ENCODE measurements at places on chromosomes 2 and 18. TPM values are rescaled to one million over a fixed set of nuclear protein-coding genes. Genes with fewer than 3 reads are reported as not detected.

DNA sequence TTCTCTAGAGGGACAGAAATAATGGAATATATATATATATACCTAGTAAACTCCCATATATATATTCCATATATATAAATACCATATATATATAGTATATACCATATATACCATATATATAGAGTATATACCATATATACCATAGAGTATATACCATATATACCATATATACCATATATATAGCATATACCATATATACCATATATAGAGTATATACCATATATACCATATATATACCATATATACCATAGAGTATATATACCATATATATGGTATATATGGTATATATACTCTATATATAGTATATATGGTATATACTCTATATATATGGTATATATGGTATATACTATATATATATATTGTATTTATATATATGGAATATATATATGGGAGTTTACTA is 62.0 kb upstream of the CAVIN2 start:
- DNase-seq: no peak

GRCh38 chr18:39946623-39947061 is 2008.4 kb upstream of the PIK3C3 start:
- no peak for DNase-seq

GRCh38 chr2:223365158-223365679 is 236.9 kb downstream of the SCG2 start:
- DNase-seq: no peak

DNA sequence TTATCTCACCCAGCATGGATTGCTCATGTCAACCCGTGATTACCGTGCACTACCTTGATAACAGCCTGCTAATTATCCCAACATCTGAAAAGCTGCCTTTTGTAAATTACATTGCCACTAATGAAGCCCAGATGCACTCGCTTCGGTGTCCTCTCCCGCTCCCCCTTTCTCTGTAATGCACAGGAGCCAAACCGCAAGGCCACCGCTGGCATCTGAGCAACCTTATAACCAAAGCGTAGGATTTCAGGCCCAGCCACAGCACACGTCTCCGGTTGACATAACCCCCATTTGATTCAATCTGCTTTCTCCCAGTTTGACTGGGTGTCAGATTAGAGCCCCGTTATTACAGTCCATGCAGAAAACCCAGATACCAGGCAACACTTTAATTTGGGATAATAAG is 341.2 kb downstream of the ALK start:
- no peak for DNase-seq

The COBLL1 gene
- 21.1 TPM for total RNA-seq

- DNase-seq: peak; percentile 86
These were observed 97.7 kb downstream of the TWIST2 start for GRCh38 chr2:238945433-238946150.

The ATIC gene
- total RNA-seq: 42.6 TPM

GRCh38 chr18:28984731-28985130 is 807.8 kb upstream of the CDH2 start:
- no peak for DNase-seq

GRCh38 chr2:147161746-147162145 is 683.1 kb upstream of the ACVR2A start:
- DNase-seq: no peak

The SRBD1 gene
- total RNA-seq: 19.3 TPM

- DNase-seq: no peak
These were observed 158.5 kb upstream of the TPO start for GRCh38 chr2:1254662-1255343.

The TMEM18 gene
- total RNA-seq: 18.5 TPM

- DNase-seq: peak; percentile 50
These were observed 463 bp upstream of the ALPP start for GRCh38 chr2:232377841-232378734.

DNA sequence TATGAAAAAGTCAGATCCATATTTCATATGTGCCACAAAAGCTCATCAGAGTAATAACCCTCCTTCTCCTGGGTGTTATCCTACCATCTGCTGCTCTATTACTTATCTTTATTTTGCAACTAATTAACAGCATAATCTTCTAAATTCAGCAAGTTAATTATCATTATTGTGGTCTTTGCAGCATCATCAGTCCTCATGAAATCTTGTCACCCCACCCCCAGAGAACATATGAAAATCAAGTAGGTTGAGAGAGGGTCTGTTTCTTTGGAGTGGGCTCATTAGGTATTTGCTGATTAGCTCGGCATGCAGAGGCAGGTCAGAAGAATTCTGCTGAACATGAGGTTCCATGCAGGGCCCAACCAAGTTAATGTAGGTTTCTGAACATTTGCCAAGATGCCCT is 64.8 kb downstream of the ATF2 start:
- no peak for DNase-seq

- no peak for DNase-seq
These were observed 87.2 kb upstream of the POU3F3 start for GRCh38 chr2:104766683-104767082.

DNA sequence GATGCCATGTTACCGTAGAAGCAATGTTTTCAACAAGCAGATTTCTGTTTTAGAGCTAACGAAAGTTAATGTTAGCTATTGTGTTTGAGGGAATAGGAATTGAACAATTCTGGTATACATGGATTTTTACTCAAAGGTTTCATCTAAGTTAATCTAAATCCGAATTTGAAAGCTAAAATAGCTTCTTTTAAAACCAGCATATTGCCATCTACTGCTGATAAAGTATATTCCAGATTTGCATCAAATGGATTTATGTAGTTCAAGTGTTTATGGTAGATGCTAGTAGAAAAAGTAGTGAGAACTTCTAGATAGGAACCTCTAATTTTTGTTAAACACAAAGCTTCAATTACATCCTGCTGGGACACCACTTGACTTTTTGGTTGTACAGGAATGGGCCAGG is 1569.5 kb upstream of the NXPH2 start:
- no peak for DNase-seq

- DNase-seq: no peak
These were observed 30.9 kb downstream of the ANTXR1 start for GRCh38 chr2:69043736-69044400.

The TUBA3E gene
- total RNA-seq: not detected

DNA sequence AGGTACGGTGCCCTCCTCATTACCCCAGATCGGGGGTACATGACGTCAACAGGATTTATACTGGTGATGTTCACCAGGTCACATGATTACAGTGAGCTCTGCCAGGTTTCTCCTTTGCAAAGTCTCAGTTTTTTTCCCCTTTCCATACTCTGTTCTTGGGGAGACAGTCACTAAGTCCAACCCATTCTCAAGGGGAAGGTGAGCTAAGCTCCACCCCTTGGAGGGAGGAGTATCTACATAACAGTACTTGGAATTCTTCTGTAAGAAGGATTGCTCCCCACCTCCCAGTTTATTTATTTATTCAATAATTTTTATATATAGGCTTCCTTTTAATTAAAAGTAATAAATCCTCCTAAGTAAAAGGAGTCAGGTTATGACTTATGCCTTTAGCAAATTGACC is 34.1 kb upstream of the SOS1 start:
- no peak for DNase-seq

GRCh38 chr2:239462671-239463506 is 62.1 kb upstream of the HDAC4 start:
- DNase-seq: peak; percentile 55

DNA sequence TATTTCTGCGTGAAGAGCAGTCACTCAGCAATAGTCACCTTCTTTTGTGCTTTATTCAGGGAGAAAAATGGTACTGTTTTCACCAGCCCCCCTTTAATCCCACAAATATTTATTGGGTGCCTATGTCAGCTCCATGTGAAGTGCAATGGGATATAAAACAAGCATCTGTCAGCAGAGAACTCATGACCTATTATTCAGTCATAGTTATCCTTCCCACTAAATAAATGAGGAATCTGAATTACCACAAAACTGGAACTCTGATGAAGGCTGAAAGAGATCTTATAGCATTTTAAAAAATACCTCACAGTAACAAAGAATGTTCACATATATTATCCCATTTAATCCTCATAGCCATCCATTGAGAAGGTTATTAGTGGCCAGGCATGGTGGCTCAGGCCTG is 45.8 kb downstream of the DHX57 start:
- no peak for DNase-seq

- no peak for DNase-seq
These were observed 56.9 kb downstream of the DPYSL5 start for GRCh38 chr2:26904839-26905238.

GRCh38 chr2:46460241-46460921 is 19.0 kb upstream of the TMEM247 start:
- DNase-seq: peak; percentile 81

The EVX2 gene
- total RNA-seq: 4.6 TPM

The IL1F10 gene
- not detected for total RNA-seq

The ALPI gene
- total RNA-seq: not detected

- no peak for DNase-seq
These were observed 175.6 kb downstream of the ARL6IP6 start for GRCh38 chr2:152894051-152894450.

- no peak for DNase-seq
These were observed 74.5 kb upstream of the FZD7 start for GRCh38 chr2:201959198-201959597.

DNA sequence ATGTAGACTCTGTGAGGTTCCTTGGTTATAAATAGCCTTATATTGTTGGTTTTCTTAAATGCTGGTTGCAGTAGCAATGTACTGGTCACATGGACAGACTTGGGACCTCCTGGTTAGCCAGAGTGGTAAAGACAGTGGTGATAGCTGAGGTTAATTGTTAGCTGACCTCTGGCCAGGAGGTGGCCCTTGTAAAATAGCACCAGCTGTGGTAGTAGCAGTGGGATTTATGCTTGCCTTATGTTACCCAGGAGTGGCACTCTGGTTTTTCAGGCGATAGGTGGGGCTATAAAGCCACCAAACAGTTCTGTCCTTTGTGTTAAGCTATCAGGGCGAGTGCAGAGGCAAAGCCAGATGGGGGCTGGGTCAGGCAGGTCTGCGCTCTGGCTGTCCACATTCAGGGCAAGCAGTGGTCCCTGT is 94.8 kb upstream of the SRD5A2 start:
- DNase-seq: no peak

The AFF3 gene
- 18.9 TPM for total RNA-seq

DNA sequence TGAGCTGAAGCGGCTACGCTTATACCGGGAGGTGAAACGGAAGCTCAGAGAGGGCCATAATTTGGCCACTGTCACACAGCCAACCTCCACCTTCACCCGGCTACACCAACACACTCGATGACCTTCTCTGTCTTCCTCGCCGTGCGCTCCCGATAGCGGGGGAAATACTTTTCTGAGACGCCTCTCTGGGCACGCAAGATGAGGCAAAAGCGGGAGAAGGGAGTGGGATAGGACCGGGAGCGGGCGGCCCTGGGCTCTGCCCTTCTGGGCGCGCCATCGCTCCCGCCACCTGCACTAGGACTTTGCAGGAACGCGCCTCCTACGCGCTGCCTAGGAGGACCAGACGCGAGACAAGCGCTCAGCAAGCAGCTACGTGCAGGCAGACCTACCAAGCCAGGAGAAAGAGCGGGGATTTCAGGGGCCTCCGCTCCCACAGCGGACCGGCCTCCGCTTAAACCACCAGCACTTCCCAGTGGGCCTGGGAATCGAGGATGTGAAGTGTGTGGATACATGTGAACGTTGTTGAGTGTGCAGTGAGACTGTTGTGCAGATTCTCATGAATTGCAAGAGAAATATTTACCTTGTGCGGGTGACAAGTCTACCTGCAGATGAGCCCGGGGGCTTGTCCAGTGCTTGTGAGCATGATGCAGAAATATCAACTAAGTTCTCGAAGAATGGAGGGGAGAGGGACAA is 11.4 kb downstream of the SIX3 start:
- DNase-seq: no peak

- no peak for DNase-seq
These were observed 24.6 kb upstream of the KCMF1 start for GRCh38 chr2:84946204-84947009.

GRCh38 chr18:6593142-6593885 is 136.2 kb upstream of the ARHGAP28 start:
- no peak for DNase-seq

DNA sequence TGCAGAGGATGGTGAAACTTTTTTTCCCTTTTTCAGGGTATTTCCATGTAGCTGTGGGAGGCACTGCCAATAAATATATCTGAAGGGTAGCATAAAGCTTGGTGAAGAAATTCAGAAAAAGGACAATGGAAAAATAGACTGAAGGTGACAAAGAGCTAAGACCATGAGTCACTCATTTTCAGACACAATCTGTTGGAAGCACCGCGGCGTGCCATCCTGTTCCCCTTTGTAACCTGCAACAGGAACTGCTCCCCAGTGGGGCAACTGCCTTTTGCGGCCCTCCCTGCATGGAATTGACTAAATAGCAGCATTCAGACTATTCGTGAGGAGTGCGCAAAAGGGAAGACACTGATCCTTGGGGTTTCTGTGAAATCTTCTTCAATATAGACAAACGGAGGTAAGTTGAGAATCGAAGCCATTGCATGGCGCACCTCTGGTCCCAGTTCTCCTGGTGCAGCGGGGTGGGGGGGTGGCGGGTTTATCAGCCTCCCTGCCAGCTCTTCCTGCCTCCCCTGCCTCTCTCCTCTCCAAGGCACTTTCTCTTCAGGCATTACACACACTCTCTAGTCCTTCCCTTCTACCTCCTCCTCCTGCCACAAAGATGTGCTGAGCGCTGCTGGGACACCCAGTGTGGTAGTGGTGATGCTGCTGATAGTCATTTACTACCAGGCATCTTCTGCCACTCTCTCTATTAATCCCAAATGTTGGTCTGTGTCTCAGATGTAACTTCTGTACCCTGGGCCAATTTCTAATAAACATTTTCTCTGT is 126.2 kb upstream of the TMEM200C start:
- DNase-seq: no peak

DNA sequence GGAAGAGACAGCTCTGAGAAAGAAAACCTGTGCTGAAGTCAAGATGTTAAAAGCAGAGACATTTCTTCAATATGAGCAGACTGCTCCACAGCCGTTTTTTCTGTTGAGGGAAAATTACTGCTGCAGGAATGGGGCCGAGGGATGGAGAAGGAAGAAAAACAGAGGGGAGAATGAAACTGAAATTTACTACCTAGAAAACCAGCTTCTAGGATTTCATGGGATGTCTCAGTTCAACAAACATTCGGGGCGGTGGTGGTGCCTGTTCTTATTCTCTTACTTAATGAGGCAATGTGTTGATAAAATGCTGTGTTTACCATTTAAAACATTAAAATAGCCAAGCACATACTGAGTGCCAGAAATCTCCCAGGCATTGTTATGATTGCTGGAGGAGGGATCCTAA is 557.1 kb upstream of the MEX3C start:
- no peak for DNase-seq

GRCh38 chr2:182625814-182626213 is 90.2 kb upstream of the DNAJC10 start:
- no peak for DNase-seq

The BCS1L gene
- 20.7 TPM for total RNA-seq
